ENCODE measurements at places on chromosomes 5 and 9.

DNA sequence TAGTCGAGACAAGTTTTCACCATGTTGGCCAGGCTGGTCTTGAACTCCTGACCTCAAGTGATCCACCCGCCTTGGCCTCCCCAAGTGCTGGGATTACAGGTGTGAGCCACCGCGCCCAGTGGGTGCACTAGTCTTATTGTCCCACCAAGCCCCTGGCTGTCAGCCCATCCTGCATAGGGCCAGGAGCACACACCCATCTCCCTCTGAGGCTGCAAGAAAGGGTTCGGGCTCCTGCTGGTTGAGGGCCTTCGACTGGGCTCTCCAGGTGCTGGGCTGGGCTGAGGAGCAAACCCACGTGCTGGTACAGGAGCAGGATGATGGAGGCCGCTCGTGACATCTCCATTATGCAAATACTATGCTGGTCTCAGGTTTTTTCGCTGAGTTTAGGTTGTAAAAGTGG lies 25.1 kb upstream of the RNF130 start:
- DNase-seq = no peak

DNA sequence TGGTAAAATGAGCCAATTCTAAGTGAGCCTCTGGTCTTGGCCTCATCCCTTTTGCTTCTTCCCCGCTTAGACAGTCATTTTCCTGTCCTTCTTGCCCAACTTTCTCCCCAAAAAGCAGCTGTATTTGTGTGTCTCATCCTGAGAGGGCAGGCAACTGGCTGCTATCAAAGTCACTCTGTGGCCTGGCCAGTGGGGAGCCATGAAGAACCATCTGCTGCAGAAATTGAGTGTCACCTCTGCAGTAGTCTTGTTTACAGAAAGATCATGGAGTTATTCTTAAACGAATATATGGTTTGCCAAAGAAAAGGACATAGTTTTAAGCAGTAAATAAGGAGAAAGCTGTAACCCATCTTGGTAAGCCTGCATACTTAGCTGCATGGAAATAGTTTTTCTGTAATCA lies 233.6 kb upstream of the ELAVL2 start:
- DNase-seq = no peak

- DNase-seq = no peak
Measured at GRCh38 chr9:91680106-91680505, 256.5 kb upstream of the NFIL3 start.

GRCh38 chr5:32932241-32932935 lies 221.3 kb downstream of the NPR3 start:
- DNase-seq = no peak

DNA sequence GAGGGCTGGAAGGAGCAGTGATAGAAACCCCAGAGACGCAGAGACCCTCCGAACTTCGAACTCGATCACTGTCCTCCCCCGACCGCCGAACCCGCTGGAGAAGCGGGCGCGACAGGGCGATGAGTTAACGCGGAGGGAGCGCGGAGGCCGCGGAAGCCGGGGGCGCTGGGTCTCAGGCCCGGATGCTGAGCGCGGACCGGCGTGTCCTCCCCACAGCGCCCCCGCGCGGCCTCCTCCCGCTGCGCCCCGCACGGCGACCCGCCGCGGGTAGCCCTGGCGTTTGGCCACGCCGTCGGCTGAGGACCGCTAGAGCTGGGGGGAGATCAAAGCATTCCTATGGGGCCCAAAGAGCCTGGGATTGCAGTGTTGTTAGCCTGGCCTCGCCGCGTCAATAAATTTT lies 7.7 kb upstream of the DMRT2 start:
- DNase-seq = no peak
